NCI-H524 treated with DMSO at 0.1 percent for 48 hours (cell line): ENCODE measurements at places on chromosomes 12 and 14.

DNA sequence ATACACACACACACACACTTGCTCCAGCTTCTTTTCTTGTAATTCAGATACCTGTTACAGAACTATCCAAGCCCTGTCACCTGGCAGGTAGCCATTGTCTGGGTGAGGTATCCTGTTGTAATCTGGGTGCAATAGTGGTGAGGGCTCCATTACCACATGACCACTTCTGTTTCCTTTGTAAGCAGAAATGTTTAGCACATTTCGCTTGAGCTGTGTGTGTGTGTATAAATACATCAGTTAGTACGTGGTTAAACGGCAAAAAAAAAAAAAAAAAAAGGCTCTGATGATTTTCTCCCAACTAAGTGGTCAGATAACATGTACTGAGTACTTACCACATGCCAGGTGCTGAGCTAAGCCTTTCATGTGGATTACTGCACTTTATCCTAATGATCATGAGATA is 129.3 kb upstream of the SSTR1 start:
- no peak for DNase-seq

DNA sequence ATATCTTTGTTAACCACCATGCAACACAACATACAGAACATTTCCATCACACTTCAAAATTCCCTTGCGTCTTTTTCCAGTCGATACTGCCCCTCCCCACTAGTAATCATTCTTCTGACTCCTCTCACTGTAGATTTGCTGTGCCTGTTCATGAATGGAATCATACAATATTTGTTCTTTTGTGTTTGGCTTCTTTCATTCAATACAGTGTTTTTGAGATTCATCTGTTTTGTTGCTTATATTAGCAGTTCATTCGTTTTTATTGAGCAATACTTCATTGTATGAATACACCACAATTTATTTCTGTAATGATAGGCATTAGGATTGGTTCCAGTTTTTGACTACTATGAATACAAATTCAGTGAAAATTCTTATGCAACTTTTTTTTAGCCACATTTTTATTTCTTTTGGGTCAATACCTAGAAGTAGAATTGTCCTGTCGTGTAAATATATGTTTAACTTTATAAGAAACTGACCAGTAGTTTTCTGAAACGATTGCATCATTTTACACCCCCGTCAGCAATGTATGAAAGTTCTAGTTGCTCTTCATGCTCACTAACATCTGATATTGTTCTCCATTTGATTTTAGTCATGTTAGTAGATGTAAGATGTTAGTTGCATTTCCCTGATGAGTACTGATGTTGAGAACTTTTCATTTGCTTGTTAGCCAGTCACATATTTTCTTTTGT is 127.5 kb downstream of the TGFB3 start:
- DNase-seq = no peak

- no peak for DNase-seq
Observed at GRCh38 chr12:132559652-132560363, 50.6 kb downstream of the LRCOL1 start.

DNA sequence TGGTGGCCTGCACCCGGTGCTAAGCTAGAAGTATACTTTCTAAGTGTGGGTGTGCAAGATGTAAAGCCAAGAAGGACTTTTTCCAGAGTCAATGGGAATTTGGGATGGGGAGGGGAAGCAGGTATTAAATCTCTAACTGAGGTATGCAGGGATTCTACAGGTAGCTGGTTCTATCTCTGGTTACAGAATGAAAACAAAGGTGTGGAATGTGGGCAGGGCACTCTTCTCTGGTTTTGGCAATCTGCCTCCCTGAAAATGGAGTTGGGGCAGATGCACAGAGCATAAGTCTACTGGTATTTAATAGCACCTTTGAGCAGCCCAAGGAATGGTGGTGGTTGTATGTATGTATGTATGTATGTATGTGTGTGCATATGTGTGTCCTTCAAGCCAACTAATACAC is 66.7 kb upstream of the PPP1R12A start:
- no peak for DNase-seq

DNA sequence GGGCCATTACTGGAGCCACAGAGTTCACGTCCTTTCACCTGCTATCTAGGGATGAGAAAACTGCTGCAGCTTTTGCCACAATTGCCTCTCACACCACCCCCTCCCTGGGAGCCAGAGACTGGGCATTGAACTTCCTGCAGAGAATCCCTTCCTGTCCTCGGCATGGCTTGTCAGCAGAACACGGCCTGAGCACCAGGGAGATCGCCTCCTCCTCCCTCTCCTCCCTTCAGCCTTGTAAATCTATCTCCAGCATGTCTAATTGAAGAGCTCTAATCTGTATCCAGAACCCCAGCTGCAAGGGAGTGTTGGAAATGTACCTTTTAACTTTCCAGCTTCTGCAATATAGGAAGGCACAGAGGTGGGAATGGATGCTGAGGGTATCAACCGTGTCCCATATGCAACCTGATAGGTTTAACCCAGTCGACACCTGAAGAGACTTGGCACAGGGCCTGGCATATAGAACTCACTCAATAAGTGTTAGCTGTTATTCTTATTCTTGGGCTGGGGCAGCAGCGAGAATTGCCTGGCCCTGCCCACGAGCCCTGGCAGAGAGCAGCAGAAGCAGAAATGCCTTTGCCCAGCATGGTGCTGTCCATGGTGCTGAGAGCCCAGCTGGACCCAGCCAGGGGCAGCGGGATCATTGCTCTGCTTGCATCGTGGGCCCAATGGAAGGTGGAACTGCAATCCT is 26.8 kb downstream of the TMEM63C start:
- peak; percentile 46 for DNase-seq

- no peak for DNase-seq
Observed at GRCh38 chr12:27970401-27971120, 2.0 kb downstream of the PTHLH start.

GRCh38 chr14:91293281-91293680 is 48.8 kb upstream of the GPR68 start:
- no peak for DNase-seq

GRCh38 chr14:95155045-95155444 is 2.3 kb downstream of the DICER1 start:
- no peak for DNase-seq

- DNase-seq = no peak
Observed at GRCh38 chr12:81811778-81812125, 52.6 kb upstream of the PPFIA2 start.
